ENCODE measurements at places on chromosomes 5 and 9.
A peak's percentile ranks its signal among the peaks of the same experiment; 100 is the strongest.

DNA sequence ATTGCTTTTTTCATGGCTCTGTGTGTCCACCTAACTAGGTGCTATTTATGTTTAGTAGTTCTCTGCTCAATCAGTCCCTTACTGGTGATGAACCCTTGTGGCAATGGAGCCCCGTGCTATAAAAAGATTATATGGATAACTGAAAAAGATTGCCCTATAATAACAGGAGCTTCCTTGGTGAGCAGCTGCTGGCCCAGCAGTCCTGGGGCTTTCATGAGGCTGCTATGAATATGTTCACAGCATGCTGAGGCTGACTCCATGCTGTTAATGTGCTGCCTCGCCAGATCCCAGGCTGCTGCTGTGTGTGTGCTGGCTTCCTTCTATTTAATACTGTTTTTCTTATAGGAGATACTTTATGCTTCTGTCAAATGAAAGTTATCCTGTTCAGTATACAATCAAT, 357.5 kb downstream of the TAF11L14 start:
- DNase-seq, result no peak

DNA sequence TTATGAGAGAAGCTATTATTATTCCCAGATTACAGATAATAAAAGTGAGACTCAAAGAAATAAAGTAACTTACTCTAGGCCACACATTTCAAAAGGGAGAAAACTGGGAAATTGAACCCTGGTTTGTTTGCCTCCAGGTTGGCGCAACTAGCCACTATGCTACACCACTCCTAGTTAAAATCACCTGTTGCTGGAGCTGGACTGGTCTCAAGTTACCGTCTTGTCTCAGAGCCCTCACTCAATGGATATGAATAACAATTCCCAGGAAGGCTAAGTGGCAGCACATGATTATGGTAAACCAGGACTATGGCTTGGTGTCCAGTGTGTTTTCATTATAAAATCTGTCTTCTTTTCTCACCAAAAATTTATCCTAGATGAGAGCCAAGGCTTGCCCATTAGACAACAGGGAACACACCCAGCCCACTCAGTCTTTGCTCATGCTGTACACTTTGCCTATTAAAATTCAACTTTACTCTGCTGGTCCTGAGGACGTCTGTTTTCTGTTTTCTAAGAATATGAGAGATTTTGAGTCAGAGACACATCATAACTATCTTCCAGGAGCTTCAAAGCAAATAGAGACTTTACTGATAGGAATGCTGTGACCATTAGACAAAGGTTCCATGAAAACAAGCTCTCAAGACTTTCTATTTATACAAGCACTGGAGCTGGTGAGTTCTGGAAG, 58.1 kb downstream of the ADRB2 start:
- DNase-seq, result no peak

- no peak for DNase-seq
These were observed 42.2 kb downstream of the SECISBP2 start for GRCh38 chr9:89360465-89360864.

- DNase-seq, result no peak
These were observed 64.9 kb upstream of the OSMR start for GRCh38 chr5:38780945-38781344.

DNA sequence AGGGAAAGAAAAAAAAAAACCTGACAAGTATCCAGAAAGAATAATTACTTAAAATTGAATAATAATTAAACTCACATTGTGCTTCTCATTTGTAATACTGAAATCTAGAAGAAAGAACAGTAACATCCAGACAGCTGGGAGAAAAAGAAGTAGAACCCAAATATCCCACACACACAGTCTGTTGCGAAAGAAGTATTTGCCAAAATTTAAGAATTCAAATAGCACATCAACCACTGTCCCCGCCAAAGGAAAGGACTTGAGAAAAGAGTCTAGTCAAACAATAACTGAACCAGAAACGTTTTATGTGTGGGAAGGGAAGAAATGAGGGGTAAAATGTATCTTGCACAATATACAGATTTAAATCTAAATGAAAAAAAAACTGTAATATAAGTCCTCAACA, 202.8 kb downstream of the MLLT3 start:
- no peak for DNase-seq

DNA sequence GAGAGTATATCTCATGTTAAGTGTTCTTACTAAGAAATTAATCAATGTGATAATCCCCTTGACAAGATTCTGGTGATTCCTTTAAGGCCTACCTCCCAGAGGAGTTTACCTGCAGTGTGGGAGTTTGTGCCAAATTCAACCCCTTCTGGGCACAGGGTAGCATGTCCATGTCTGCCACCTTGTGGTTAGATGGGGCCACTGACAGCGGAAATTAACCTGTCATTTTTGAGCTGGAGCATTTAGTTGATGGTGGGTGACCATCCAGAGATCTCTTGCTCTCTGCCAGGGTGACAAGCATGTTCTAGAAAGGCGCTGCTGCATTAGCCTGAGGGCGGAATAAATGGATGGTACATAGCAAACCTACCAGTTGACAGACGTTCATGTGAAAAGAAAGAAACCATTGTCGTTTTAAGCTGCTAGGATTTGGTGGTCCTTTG, 132.2 kb downstream of the FBXO4 start:
- DNase-seq, result peak; percentile 56

DNA sequence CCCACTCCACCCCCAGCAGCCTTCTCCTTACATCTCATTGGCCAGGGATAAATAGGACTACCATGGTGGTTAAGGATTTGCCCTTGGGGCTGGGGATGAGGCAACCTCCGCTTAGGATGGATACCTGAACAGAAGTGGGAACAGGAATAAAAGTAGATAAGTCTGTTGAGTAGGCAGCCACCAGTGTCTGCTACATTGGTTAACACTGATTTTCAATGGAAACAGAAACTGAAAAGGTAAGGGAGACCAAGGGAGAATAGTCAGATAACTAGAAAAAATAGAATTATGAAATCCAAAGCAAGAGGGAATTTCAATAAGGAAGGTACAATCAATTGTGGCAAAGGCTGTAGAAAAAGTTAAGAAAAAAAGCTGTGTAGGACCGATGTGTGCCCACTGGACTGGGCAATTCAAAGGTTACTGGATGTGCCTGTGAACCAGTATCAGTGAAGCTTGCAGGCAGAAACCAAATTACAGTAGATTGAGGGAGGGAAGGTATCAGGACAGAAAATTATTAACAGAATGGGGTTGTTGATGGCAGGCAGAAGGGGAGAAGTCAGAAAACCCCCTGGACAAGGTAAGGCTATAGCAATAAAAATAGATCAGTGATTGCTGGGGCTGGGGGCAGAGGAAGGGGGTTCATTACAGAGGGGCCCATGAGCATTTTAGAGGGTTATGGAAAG, 48.7 kb downstream of the DNAJC21 start:
- no peak for DNase-seq

- DNase-seq, result no peak
These were observed 1072.3 kb upstream of the DMAC1 start for GRCh38 chr9:8871796-8872445.

GRCh38 chr5:153573326-153574033, 83.0 kb downstream of the GRIA1 start:
- DNase-seq, result no peak

GRCh38 chr5:65730910-65731309, 8.9 kb downstream of the NLN start:
- DNase-seq, result no peak
